ENCODE measurements at places on chromosomes 16 and 17.

DNA sequence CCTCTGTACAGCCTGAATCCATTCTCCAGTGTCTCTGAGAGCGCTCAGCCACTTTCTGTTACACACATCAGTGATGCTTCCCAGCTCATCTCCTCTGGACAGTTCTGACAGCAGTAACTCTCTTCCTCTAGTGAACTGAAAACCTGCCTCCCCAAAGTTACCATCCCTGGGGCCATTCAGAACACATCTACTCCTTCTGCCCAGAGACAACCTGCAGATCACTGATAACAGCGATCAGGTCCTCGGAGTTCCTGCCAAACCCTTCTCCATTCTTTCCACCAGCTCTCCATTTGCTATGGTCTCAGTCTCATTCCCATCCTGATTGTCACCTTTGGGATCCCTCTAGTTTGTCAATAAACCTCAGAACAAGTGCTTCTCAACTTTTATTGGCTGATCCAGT, 7.3 kb downstream of the ZZEF1 start:
- DNase-seq = no peak

- DNase-seq = no peak
These were observed 109.7 kb upstream of the NUDT7 start for GRCh38 chr16:77612596-77612995.

DNA sequence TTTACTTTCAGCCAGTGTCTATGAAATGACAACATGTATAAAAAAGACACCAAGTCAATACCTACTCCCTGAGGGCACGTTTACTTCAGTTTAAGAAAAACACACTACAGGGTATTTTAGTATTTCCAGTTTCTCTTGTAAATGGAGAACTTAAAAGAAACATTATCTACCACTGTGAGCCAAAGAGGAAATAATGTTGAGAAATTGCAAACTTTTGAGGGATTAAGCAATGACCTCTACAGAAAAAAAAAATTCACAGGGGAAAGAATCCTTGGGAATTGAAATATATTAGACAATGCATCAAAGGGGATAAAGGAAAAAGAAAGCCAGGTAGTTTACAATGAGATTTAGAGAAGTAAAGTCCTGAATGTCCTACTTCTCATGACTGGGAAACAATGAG, 126.0 kb downstream of the KCNJ2 start:
- DNase-seq = no peak

- no peak for DNase-seq
These were observed 36.3 kb downstream of the IST1 start for GRCh38 chr16:71931599-71931998.
